ENCODE measurements at places on chromosomes 16 and 17.

- peak; percentile 8 for DNase-seq
These were observed 17.8 kb downstream of the IRX3 start for GRCh38 chr16:54268766-54269165.

- no peak for DNase-seq
These were observed 23.9 kb upstream of the TAT start for GRCh38 chr16:71600822-71601221.

DNA sequence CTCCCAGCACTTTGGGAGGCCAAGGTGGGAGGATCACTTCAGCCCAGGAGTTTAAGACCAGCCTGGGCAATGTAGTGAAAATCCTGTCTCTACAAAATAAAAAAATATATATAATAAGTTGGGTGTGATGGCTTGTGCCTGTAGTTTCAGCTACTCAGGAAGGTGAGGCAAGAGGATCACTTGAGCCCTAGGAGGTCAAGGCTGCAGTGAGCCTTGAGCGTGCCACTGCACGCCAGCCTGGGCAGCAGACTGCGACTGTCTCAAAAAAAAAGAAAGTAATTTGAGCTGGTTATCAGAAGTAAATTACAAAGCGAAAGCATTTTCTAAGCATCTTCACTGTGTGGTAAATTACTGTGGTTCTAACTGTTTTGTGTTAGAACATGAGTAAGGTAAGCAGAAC lies 66.2 kb downstream of the NQO1 start:
- no peak for DNase-seq

- no peak for DNase-seq
These were observed 20.3 kb downstream of the TRIM25 start for GRCh38 chr17:56893503-56893902.

DNA sequence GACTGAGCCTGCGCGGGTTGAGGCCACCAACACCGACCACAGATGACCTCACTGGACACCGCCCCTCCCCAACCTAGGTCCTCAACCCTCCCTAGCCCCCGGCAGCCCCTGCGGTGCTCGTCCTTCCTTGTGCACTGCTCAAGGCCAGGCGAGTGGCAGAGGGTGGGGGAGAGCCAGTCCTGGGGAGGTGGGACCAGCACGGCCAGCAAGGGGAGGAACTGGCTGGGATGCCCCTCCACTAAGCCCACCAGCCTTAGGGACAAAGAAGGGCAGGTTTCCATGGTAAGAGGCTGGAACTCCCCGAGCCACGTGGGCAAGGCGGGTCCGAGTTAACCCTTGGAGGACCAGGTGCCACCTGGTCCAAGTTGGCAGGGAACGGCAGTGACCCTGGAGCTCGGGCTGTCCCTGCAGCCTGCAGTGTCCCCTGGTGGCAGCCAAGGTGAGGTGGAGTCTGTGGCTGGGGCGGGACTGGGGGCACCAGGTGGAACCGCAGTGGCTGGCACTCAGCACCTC lies 9.2 kb downstream of the FSCN2 start:
- peak; percentile 94 for DNase-seq

DNA sequence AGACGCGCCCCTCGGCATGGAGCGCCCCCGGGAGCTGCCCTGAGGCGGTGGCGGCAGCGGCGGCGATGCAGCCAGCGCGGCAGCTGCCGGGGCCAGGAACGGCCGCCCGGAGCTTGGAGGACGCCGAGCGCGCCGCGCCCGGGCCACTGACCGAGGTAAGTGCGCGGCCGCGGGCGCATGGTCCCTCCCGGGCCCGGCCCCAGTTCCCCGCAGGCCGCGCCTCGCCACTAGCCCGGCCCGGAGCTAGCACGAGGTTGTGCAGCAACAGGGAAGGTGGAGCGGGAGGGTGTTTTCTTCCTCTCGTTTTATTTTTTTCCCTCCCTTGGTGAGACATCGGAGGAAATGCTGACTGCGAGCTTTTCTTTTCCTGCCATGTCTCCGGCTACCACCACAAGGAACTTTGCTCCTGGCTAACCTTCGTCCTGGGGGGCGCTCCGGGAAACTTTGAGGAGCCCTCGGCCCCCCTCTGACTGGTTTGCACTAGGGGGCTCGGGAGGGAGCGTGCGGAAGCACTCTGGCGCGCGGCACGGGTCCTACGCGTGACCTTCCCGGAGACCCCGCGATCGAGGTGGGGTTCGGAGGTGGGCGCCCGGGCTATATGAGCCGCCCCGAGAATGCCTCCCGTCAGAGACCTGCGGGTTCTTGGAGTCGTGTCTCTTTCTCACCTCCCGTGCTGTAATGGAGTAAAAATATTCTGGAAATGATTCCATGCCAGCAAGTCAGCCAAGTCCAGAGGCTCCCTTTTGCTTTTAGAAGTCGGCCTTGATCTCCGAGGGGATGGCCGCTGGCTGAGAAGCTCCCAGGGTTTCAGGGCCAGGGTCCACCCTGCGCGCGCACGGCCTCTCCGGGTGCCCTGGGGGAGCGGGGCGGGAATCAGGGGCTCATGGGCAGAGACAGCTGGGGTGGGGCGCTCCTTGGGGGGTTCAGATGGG lies 868 bp downstream of the KCNJ12 start:
- peak; percentile 61 for DNase-seq

GRCh38 chr16:85554889-85555718 lies 58.0 kb upstream of the GSE1 start:
- DNase-seq = peak; percentile 71

GRCh38 chr17:34579017-34579946 lies at the start of gene TMEM132E:
TMEM132E (plus strand) TSS chr17:34579582; CDS start chr17:34581077, 1,495 bp downstream.
- DNase-seq = peak; percentile 71

GRCh38 chr16:69077251-69077650 lies 28.2 kb upstream of the HAS3 start:
- DNase-seq = no peak

Measured in H9 (cell line).